ENCODE measurements at places on chromosomes 12 and 14.

- H3K27me3 ChIP-seq: peaks cover 9% of the 10 kb centered on the region
- H3K4me1 ChIP-seq: no peaks in the 10 kb centered on the region
- DNase-seq: peak; percentile 39
- no peak overlapping the region for H3K4me3 ChIP-seq
- H3K27ac ChIP-seq: no peak overlapping the region
- no peaks in the 10 kb centered on the region for H3K36me3 ChIP-seq
Observed at GRCh38 chr14:101373690-101374295, 187.5 kb upstream of the DIO3 start.

DNA sequence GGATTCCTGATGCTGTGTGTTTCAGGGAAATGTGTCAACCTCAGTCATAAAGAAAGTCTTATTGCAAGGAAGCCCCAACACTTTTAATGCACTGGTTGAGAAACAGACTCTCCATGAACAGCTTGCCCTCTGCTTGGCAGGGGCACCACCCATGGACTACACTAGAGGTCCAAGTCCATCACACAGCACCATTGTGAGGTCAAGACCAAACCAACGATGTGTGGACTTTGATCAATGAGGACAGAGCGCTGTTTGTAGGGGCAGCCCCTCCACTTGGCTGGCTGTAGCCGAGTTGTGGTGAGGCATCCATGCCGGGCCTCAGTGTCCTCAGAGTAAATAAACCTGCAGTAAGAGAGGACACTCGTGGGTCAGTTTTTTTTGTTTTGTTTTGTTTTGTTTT lies 29.8 kb downstream of the ZFYVE21 start:
- no peak overlapping the region for H3K27ac ChIP-seq
- peaks cover 9% of the 10 kb centered on the region for H3K4me1 ChIP-seq
- H3K27me3 ChIP-seq: no peaks in the 10 kb centered on the region

- no peaks in the 10 kb centered on the region for H3K27me3 ChIP-seq
- H3K27ac ChIP-seq: peak overlapping the region; percentile 25
- H3K36me3 ChIP-seq: peaks cover 28% of the 10 kb centered on the region
- H3K4me3 ChIP-seq: no peak overlapping the region
- H3K4me1 ChIP-seq: peaks cover 54% of the 10 kb centered on the region
Observed at GRCh38 chr14:101834800-101835547, 73.5 kb downstream of the PPP2R5C start.

DNA sequence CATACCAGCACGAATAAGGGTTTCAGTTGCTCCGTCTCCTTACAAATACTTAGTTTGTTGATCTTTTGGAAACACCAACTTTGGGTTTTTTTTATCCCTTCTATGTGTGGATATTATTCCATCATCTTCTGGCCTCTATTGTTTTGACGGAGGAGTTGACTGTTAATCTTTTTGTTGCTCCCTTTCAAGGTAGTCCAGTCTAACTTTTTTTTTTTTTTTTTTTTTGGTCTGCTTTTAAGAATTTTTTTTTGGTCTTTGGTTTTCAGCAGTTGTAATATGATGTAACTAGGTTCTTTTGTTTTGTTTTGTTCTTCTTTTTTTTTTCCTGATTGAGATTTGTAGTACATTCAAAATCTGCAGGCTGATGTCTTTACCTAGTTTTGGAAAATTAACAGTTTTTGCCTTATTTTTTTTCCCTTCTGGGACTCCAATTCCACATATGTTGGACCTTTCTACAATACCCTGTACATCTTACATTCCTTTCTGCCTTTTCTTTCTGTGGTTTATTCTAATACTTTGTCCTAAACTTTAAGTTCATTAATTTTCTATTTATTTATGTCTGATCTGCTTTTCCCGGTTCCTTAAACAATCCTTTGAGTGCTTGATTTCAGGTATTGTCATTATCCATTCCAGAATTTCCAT lies 54.9 kb downstream of the DNAH10 start:
- H3K27ac ChIP-seq: no peak overlapping the region
- H3K4me1 ChIP-seq: peaks cover under 1% of the 10 kb centered on the region
- no peaks in the 10 kb centered on the region for H3K36me3 ChIP-seq
- DNase-seq: no peak

- no peak for DNase-seq
- H3K4me1 ChIP-seq: peaks cover under 1% of the 10 kb centered on the region
- no peak overlapping the region for H3K27ac ChIP-seq
- peaks cover 20% of the 10 kb centered on the region for H3K36me3 ChIP-seq
- no peak overlapping the region for H3K4me3 ChIP-seq
Observed at GRCh38 chr14:77503138-77503537, 4.5 kb upstream of the ISM2 start.
